ENCODE measurements at places on chromosomes 6 and 20. TPM values are rescaled to one million over a fixed set of nuclear protein-coding genes. Genes with fewer than 3 reads are reported as not detected.

The BPIFB4 gene
- not detected for total RNA-seq

The BACH2 gene
- 13.8 TPM for total RNA-seq

The SLC22A3 gene
- 49.5 TPM for total RNA-seq

The SOBP gene
- 27.6 TPM for total RNA-seq

The WFDC5 gene
- total RNA-seq, result not detected

The MOG gene
- not detected for total RNA-seq
